ENCODE measurements at places on chromosomes 5 and 9.

GRCh38 chr5:855771-856530 is 5.2 kb upstream of the ZDHHC11 start:
- no peak for DNase-seq

DNA sequence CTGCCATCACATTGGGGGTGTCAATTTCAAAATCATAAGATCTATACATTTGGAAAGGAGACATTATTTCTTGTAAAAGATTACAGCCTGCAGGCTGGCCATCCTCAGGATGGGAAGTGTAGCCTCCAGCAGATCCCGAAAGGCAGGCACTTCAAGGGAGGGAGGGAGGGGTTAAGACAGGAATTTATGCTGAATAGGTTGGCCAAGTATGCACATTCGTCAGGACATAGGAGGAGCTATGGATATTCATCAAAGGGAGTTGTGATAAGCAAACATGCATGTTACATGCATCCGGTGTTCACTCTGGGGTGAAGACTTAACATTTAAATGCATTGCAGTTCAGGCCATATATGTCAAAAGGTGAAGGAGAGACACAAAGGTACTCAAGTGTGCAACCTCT is 119.4 kb downstream of the CEP120 start:
- DNase-seq: no peak

- DNase-seq: no peak
These were observed 166.9 kb upstream of the ZNF608 start for GRCh38 chr5:124913329-124913653.

- no peak for DNase-seq
These were observed 299.2 kb downstream of the SPOCK1 start for GRCh38 chr5:137199966-137200365.

- no peak for DNase-seq
These were observed 257.0 kb upstream of the PRR16 start for GRCh38 chr5:120207129-120207528.

- no peak for DNase-seq
These were observed 466.2 kb downstream of the KDM4C start for GRCh38 chr9:7223981-7224380.

- DNase-seq: no peak
These were observed 9.9 kb upstream of the PTGS1 start for GRCh38 chr9:122360891-122361290.

- DNase-seq: no peak
These were observed 117.2 kb downstream of the ADAMTS16 start for GRCh38 chr5:5257353-5257752.

- DNase-seq: no peak
These were observed 82.1 kb downstream of the GIN1 start for GRCh38 chr5:103037673-103038455.

DNA sequence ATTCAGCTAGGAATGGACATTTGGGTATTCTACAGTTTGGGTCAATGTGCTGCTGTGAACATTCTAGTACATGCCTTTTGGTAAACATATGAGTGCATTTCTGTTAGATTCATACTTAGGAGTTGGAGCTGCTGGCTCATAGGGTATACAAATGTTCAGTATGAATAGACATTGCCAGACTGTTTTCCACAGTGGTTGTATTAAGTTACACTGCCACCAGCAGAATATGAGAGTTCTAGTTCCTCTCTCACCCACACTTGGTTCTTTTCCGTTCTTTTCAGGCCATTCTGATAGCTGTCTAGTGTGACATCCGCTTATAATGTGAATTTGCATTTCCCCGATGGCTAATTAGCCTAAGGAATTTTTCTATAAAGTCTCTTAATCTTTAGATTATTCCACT is 25.0 kb downstream of the STOM start:
- no peak for DNase-seq

DNA sequence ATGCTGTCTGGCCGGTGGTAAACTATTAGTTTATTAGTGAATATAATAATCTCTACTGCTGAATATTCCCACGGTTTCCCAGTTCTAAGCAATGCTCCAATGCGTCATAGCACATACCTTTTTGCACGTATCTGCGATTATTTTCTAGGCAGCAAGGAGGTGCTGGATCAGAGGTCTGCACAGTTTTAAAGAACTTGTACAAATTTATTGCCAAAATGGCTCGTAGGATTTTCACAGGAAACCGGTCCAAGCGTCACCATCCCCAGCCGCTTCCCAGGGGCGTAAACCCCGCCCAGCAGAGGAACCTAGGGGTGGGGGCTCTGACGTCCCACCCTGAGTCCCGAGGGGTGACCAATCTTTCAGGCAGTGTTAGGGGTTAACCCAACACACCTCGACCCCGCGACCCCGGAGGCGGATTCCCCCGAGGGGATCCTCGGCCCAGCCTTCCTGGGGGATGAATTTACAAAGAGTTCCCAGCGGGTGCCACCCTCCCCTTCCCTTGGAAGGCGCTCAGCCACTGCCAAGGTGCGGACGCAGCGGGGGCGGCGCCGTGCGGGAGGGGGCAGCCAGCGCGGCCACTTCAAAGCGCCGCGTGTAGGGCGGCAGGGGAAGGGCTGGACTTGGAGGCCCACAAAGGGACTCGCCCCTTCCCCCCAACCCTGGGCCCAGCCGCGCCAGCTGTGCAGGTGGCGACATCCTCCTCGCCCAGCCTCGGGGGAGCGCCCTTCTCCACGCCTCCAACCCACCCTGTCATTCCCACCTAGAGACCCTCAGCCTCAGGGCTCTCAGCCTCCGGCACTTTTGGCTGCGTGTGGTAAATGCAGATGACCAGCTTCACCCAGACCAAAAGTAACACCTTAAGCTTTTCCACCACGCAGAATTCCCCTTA is 43.5 kb upstream of the TCF7 start:
- DNase-seq: no peak

DNA sequence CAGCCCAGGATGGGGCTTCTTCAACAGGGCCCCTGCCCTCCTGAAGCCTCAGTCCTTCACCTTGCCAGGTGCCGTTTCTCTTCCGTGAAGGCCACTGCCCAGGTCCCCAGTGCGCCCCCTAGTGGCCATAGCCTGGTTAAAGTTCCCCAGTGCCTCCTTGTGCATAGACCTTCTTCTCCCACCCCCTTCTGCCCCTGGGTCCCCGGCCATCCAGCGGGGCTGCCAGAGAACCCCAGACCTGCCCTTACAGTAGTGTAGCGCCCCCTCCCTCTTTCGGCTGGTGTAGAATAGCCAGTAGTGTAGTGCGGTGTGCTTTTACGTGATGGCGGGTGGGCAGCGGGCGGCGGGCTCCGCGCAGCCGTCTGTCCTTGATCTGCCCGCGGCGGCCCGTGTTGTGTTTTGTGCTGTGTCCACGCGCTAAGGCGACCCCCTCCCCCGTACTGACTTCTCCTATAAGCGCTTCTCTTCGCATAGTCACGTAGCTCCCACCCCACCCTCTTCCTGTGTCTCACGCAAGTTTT is 23.6 kb downstream of the PCDHGC5 start:
- no peak for DNase-seq

GRCh38 chr9:127059030-127059429 is 63.4 kb downstream of the ANGPTL2 start:
- no peak for DNase-seq

DNA sequence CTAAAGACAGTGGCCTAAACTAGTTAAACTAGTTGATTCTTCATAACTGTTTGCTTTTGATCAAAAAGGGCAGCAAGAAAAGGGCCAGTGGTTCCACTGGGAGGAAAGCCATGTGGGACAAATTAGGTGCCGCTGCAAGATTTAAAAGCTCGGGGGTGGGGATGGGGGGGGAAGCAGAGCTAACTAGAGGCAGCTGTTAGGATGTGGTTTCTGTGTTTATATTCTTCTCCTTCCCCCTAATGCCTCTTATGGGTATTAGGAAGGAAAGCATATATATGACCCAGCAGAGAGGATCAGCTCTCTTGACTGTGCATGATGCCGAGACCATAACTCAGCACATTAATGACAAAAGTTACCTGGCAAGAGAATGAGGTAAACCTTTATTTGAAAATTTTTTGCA is 65.7 kb downstream of the EFNA5 start:
- no peak for DNase-seq

GRCh38 chr5:76104027-76104426 is 20.8 kb downstream of the SV2C start:
- DNase-seq: no peak

DNA sequence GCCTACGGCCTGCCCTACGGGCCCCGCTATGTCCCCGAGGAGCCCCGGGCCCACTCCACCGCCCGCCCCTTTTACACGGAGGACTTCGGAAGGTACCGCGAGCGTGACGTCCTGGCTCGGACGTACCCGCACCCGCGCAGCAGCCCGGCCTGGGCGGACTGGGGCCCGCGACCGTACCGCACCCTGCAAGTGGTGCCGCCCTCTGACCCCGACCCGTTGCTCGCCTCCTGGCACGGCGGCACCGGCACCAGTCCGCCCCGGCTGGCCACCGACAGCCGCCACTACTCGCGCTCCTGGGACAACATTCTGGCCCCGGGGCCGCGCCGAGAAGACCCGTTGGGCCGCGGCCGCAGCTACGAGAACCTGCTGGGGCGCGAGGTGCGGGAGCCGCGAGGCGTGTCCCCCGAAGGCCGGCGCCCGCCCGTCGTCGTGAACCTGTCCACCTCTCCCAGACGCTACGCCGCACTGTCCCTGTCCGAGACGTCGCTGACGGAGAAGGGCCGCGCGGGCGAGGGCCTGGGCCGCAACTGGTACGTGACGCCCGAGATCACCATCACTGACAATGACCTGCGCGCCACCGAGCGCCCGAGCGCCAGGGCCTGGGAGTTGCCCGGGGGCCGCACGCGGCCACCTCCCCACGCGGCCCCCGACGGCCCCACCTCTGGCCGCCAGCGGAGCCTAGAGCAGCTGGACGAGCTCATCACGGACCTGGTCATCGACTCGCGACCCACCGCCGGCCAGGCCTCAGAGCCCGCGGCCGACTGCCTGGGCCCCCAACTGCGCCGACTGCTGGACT is 3.4 kb downstream of the AJM1 start:
- DNase-seq: no peak
